ENCODE measurements at places on chromosomes 5 and 9. TPM values are rescaled to one million over a fixed set of nuclear protein-coding genes. Genes with fewer than 3 reads are reported as not detected.

Gene CDH9
- total RNA-seq: not detected

Gene GABRP
- total RNA-seq: 1.1 TPM

Gene TIMD4
- not detected for total RNA-seq

Gene FOXD4L5
- not detected for total RNA-seq

Gene STPG3
- not detected for total RNA-seq

Gene SLC2A8
- 12.1 TPM for total RNA-seq

Gene CER1
- total RNA-seq: not detected

Gene GLRA1
- not detected for total RNA-seq

Gene LECT2
- not detected for total RNA-seq

Gene MRPS27
- 111 TPM for total RNA-seq

Gene IL4
- total RNA-seq: not detected

Gene PCDHB4
- total RNA-seq: 0.33 TPM

Gene CERCAM
- total RNA-seq: 44.7 TPM

Gene NXNL2
- total RNA-seq: not detected

Gene ZBED3
- total RNA-seq: 7.8 TPM

Gene OTP
- total RNA-seq: not detected

Gene SYK
- not detected for total RNA-seq

Gene ADRB2
- total RNA-seq: 6.5 TPM

All from vein endothelial cell (primary cell).